ENCODE measurements at places on chromosomes 7 and 10. TPM values are rescaled to one million over a fixed set of nuclear protein-coding genes. Genes with fewer than 3 reads are reported as not detected.

PIK3CG gene
- total RNA-seq: 55.6 TPM

NRP1 gene
- 0.11 TPM for total RNA-seq

TIMM23B gene
- total RNA-seq: 17.3 TPM

STEAP1 gene
- total RNA-seq: not detected

- DNase-seq: no peak
Measured at GRCh38 chr7:2947058-2947780, 96.4 kb downstream of the CARD11 start.

DNA sequence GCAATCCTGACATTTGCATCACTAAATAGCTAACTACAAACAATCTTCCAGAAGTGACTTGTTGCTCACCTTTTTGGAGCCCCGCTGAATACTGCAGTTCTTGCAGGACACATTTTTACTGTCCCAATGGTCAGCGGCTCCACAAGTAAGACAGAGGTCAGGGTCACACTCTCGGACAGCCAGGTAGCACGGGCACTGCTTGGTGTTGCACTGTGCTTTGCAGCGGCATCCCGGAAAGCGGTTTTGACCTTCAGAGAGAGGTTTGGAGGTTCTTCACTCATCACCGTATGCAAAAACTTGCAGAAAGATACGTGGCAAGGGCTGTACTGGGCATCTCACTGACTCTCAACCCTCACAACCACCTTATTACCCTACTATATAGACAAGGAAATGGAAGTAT lies 70.2 kb downstream of the EZH2 start:
- DNase-seq: no peak
